ENCODE measurements at places on chromosomes 5 and 9.

DNA sequence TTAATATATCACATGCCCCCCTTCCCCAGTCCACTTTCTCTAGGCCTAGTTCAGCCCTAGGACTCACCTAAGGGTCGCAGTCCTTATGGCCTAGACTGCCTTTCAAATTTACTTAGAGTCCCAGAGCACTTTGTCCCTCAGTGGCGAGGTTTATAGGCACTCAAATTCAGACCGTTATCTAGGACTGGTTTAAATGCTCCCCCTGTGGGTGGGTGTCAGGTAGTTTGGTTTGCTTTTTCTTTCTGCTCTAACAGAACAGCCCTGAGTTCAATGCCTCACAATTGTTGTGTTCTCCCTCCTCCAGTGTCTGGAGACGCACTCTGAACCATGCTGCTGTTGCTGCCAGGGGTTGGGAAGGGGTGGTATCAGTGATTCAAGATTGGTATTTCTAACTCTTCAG, 317.1 kb downstream of the MAT2B start:
- no peak for DNase-seq

GRCh38 chr5:31939151-31939550, 235.0 kb downstream of the GOLPH3 start:
- no peak for DNase-seq

DNA sequence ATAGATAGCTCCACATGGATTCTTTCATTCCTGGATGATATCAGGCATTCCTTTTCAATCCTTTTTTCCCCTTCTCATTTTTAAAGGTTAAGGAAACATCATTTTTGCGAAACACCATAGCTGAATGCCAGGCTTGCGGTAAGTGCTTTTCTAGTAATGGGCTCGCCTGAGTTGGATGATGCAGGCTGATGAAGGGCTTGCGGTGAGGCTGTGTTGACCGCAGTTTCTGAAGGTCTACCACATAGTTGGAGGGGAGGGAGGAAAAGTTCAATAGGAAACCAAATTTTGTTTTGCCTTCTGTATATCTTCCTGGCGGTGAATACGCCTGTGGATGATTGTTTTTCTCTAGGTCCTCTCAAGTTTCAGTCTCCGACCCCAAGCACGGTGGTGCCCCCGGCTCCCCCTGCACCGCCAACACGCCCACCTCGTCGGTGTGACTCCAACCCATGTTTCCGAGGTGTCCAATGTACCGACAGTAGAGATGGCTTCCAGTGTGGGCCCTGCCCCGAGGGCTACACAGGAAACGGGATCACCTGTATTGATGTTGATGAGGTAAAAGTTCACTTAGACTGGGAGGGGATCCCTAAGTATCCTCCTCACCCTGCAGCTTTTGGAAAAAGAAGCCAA, 24.3 kb downstream of the THBS4 start:
- no peak for DNase-seq

GRCh38 chr5:81214848-81215247, 18.3 kb upstream of the CKMT2 start:
- DNase-seq, result no peak

- peak; percentile 0 for DNase-seq
Observed at GRCh38 chr5:83844449-83845068, 123.9 kb upstream of the HAPLN1 start.

DNA sequence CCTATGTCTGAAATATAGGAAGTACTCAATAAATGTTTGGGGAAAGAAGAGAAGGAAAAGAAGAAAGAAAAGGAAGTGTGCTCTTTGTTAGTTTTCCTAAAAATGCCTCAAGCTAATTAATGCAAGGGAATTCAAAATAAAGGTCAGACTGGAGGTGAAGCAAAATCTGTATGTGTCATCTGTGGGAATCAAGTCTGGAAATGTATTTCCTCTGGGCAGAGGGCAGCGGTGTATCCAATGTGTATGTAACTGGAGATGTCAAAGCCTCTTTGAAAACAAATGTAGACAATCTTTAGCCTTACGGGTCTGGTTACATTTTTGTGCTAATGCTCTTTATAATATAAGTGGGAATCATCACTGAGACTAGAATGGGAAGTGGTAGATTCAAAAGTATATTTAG, 471.4 kb downstream of the MAN2A1 start:
- DNase-seq, result no peak

DNA sequence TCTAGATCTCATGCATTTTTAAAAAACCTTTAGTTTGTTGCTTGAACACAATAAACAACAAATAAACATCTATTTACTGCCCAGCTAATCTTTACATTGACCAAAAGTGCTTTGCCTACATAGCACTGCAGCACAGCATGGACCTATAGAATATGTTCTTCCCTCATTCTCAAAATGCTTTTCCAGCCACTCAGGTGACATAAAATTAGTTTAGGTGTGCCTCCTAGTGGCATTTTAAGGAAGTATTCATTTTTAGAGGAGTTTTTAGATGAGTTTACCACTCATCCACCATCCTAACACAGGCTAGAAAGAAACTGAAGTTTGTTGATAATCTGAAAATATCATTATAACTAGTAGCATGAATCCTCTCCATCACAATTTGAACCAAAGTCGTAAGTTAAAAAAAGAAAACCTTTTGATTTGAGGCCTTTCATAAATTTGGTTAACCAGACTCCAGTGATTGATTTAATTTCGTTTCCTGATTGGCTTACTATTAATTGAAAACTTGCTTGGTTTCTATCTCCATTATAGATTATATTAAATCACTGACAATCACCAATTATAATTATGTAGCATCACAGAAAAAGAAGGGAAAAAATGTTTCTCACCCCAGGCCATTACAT, 12.6 kb downstream of the PLGRKT start:
- DNase-seq, result peak; percentile 64

DNA sequence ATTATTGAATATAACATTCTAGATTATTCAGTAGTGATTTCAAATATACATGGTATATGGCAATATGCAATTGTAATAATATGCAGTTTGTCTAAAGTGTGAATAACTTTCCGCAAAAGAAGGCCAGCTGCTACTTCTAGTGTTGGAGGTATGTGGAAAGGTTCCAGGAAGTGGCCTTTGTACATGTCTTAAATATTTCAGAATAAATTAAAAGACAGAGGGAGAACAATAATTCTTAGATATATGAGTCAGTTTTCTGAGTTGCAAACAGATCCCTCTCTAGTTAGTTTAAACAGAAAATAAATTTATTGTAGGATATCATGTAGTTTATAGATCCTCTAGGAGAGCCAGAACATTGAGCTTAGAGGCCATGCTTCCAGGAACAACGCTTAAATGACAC, 210.8 kb upstream of the ELL2 start:
- no peak for DNase-seq

All from CD4-positive, alpha-beta T cell treated with Interleukin-2 at 100 ng/mL for 4 hours (primary cell).